CD8-positive, alpha-beta T cell (primary cell): ENCODE measurements at places on chromosomes 2 and 18.

GRCh38 chr18:34639687-34640086, 70.4 kb upstream of the DTNA start:
- no peak for DNase-seq

DNA sequence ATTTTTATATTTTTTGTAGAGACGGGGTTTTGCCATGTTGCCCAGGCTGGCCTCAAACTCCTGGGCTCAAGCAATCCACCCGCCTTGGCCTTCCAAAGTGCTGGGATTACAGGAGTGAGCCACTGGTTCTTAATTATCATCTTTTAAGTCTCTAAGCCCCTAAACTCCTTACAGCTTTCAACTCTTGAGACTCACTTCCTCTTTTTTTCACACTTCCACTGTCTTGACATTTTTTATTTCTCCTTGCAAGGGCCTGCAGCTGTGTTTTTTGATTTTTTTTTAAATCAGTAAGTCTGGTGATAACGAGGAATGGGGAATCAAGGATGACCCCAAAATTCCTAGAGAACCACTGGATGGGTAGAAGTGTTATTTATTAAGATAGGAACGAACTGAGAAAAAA, 8.6 kb upstream of the ABCB11 start:
- no peak for DNase-seq

GRCh38 chr18:76994086-76994654, 138.4 kb downstream of the MBP start:
- no peak for DNase-seq

DNA sequence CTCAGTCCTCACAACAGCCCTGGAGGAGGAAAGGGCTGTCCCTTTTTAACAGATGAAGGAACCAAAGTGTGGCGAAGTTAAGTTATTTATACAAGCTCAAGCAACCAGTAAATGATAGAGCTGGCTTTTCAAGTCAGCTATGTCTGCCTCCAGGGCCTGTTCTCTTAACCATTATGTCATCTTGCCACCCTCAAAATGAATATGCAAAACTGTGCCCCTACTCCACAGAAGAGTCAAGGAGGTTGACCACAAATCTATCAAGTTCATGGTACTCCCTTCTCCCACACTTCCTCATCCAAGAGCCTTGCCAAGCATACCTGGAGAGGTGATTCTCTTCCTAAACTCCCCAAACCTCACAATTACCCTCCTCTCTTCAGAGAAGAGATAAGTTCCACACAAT, 37.3 kb upstream of the CREB1 start:
- no peak for DNase-seq
